ENCODE measurements at places on chromosomes 12 and 14.

- H3K36me3 ChIP-seq, result no peaks in the 10 kb centered on the region
- H3K4me1 ChIP-seq, result no peaks in the 10 kb centered on the region
- DNase-seq, result no peak
Observed at GRCh38 chr14:95504135-95505029, 12.1 kb downstream of the SYNE3 start.

DNA sequence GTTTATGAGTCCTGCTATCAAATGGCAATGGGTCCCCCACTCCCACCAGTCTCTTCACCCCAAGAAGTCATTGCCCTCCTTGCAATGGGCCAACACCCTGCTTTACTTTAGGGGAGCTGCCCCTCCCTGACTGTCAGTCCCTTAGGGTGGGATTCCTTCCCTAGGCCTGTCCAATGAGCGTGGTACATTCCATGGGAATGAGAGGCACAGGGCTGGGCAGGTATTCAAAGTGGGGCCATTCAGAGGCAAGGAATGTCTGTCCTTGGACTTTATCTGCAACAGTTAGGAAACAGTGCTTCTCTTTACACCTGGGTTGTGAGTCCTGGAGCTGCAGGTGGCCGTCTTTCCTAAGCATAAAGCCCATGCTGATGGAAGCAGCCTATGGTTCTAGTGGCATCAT lies 40.8 kb downstream of the TMEM132C start:
- DNase-seq, result no peak
- H3K27me3 ChIP-seq, result no peaks in the 10 kb centered on the region
- H3K27ac ChIP-seq, result no peak overlapping the region
- no peaks in the 10 kb centered on the region for H3K4me1 ChIP-seq

DNA sequence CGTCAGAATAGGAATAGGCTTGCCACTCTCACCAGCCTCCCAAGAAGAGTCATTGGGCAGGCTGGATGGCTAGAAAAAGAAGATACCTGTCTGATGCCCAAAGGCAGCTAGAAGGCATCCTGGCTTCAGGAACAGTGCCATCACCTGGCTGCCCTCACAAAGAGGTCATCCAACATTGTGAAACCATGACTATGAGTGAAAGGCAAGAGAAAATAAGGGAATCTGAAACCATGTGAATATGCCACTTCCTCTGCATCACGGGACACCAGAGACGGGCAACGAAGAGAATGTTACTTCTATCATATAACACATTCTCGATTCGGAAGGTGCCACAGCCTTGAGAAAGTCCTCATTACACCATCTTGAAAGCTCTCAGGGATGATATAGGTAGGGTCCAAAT lies 182.0 kb downstream of the DAD1 start:
- H3K27ac ChIP-seq, result no peak overlapping the region
- H3K36me3 ChIP-seq, result no peaks in the 10 kb centered on the region
- no peak for DNase-seq
- H3K4me1 ChIP-seq, result no peaks in the 10 kb centered on the region

GRCh38 chr14:75430116-75430515 lies 2.3 kb downstream of the JDP2 start:
- no peak overlapping the region for H3K4me3 ChIP-seq
- DNase-seq, result peak; percentile 62
- peaks cover 43% of the 10 kb centered on the region for H3K4me1 ChIP-seq
- no peaks in the 10 kb centered on the region for H3K27me3 ChIP-seq
- H3K36me3 ChIP-seq, result no peaks in the 10 kb centered on the region
- H3K27ac ChIP-seq, result peak overlapping the region; percentile 94

DNA sequence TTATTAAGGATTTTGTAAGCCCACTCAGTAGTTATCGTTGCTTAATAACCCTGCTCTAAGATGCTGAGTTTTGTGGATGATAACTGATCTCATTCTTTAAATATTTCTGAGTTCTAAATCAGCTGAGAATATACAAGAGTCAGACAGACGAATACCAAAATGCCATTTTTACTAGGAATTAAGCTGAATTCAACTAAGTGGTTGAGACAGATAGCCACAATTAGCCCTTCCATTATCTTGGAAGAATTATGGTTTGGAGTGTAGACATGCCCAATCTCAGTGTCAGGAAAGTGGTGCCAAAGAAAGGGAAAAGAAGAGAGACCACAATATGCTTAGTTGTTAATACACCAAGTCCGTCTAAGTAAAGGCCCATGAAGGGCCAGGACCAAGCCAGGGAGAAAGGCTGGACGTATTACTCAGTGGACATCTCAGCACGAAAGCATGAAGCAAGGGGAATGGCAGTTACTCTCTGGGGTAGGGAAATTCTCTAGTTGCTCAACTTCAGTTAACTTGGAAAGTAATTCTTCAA lies 58.6 kb downstream of the KCNA5 start:
- H3K27me3 ChIP-seq, result no peaks in the 10 kb centered on the region
- H3K4me3 ChIP-seq, result no peak overlapping the region
- DNase-seq, result no peak
- H3K4me1 ChIP-seq, result peaks cover 5% of the 10 kb centered on the region
- H3K27ac ChIP-seq, result no peak overlapping the region

GRCh38 chr12:132686825-132687210 lies 324 bp downstream of the POLE start:
- DNase-seq, result no peak
- no peaks in the 10 kb centered on the region for H3K4me1 ChIP-seq
- H3K36me3 ChIP-seq, result peaks cover 6% of the 10 kb centered on the region
- peak overlapping the region; percentile 83 for H3K4me3 ChIP-seq
- H3K27ac ChIP-seq, result peak overlapping the region; percentile 74
- H3K27me3 ChIP-seq, result no peaks in the 10 kb centered on the region

DNA sequence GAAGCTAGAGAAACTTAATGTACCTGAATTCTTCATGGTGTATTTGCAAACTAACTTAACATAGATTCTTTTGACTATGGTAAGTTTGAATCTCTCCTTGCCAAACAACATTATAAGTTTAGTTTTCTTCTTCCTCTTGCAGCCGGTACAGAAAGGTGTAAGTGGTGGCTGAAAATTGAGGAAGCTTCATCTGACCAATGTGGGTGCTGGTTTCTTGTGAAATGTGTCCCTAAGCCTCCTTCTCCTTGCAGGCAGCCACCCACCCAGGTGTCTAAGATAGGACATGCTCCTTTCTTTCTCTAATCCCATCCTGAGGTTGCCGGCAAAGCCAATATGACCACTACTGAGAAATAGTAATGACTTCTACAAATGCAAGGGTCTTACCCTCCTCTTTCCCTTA lies 20.6 kb downstream of the GSG1 start:
- no peak overlapping the region for H3K27ac ChIP-seq
- H3K4me1 ChIP-seq, result no peaks in the 10 kb centered on the region
- no peaks in the 10 kb centered on the region for H3K27me3 ChIP-seq
- no peak overlapping the region for H3K4me3 ChIP-seq
- H3K36me3 ChIP-seq, result no peaks in the 10 kb centered on the region

DNA sequence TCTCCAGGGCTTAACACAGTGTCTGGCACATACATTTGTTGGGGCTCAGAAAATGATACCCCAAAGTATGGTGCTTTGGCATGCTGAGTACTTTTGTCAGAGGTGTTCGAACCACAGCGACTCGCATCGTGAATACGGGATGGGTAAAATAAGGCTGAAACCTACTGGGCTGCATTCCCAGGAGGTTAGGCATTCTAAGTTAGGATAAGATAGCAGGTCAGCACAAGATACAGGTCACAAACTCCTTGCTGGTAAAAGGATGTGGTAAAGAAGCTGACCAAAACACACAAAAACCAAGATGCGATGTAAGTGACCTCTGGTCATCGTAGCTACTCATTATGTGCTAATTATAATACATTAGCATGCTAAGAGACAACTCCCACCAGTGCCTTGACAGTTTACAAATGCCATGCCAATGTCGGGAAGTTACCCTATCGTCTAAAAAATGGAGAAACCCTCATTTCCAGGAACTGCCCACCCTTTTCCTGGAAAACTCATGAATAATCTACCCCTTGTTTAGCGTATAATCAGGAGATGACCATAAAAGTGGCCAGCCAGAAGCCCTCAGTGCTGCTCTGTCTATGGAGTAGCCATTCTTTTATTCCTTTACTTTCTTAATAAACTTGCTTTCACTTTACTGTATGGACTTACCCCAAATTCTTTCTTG lies 3.3 kb upstream of the AEBP2 start:
- DNase-seq, result no peak
- no peak overlapping the region for H3K27ac ChIP-seq
- H3K36me3 ChIP-seq, result no peaks in the 10 kb centered on the region
- no peaks in the 10 kb centered on the region for H3K4me1 ChIP-seq

DNA sequence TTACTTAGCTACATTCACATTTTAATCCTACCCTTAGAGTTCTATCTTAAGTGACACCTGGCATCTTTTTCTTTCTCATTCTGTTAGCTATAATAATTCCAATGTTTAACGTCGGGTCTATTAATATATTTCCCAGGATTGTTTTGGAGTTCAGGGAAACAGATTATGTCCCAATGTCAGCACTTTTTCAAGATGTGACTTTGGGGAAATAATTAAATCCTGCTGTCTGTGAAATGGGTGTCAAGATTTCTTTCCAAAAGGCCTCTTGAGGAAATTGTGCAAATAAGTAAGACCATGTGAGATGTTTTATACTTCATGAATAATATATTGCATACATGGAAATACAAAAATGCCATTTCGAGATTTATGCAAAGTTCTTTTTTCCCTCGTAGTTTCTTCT lies 887.6 kb upstream of the SEL1L start:
- H3K27ac ChIP-seq, result no peak overlapping the region
- no peaks in the 10 kb centered on the region for H3K4me1 ChIP-seq
- no peak for DNase-seq
- no peaks in the 10 kb centered on the region for H3K27me3 ChIP-seq

GRCh38 chr12:127127897-127128296 lies 1139.1 kb upstream of the TMEM132C start:
- no peak overlapping the region for H3K4me3 ChIP-seq
- no peak for DNase-seq
- no peak overlapping the region for H3K27ac ChIP-seq
- H3K27me3 ChIP-seq, result no peaks in the 10 kb centered on the region
- H3K36me3 ChIP-seq, result no peaks in the 10 kb centered on the region

GRCh38 chr14:34804933-34805332 lies 70.2 kb downstream of the BAZ1A start:
- H3K4me1 ChIP-seq, result no peaks in the 10 kb centered on the region
- no peak overlapping the region for H3K4me3 ChIP-seq
- peaks cover 15% of the 10 kb centered on the region for H3K36me3 ChIP-seq
- no peak overlapping the region for H3K27ac ChIP-seq
- no peak for DNase-seq
- no peaks in the 10 kb centered on the region for H3K27me3 ChIP-seq

DNA sequence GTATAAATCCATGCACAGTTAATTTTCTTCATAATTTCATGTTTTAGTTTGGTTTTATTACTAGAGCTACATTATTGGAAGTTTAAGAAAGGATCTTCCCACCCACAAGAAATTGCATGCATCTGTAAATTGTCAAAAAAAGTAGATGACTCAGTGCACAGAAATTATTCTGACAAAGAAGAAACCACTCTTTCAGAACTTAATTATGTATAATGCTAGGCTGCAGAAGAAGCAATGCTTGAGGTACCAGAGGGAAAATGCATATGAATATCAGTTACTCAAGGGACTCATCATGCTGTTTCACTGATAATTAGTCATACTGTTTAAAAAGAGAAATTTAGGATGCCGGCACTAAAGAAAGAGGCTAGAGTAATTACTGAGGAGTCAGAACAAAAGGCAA lies 147.0 kb downstream of the SLC16A7 start:
- H3K4me1 ChIP-seq, result peaks cover under 1% of the 10 kb centered on the region
- H3K27me3 ChIP-seq, result no peaks in the 10 kb centered on the region
- H3K4me3 ChIP-seq, result no peak overlapping the region

- H3K4me1 ChIP-seq, result no peaks in the 10 kb centered on the region
- no peaks in the 10 kb centered on the region for H3K36me3 ChIP-seq
- no peak for DNase-seq
- H3K27ac ChIP-seq, result no peak overlapping the region
Observed at GRCh38 chr12:77070800-77071449, 5.6 kb upstream of the E2F7 start.
